Activated naive CD8-positive, alpha-beta T cell treated with anti-CD3 and anti-CD28 coated beads, Interleukin-2, amount 10 ng/mL, durations not matched to agents 7 days and 5 days (primary cell): ENCODE measurements at places on chromosomes 4 and X.

GRCh38 chr4:113811359-113811758, 49.8 kb upstream of the CAMK2D start:
- H3K4me1 ChIP-seq = peaks cover 3% of the 10 kb centered on the region
- H3K27ac ChIP-seq = no peak overlapping the region
- H3K4me3 ChIP-seq = no peak overlapping the region

- H3K4me1 ChIP-seq = peaks cover 26% of the 10 kb centered on the region
- H3K36me3 ChIP-seq = peaks cover 4% of the 10 kb centered on the region
- H3K27me3 ChIP-seq = no peaks in the 10 kb centered on the region
- H3K4me3 ChIP-seq = peak overlapping the region; percentile 60
These were observed 174.9 kb downstream of the QDPR start for GRCh38 chr4:17336986-17337385.

DNA sequence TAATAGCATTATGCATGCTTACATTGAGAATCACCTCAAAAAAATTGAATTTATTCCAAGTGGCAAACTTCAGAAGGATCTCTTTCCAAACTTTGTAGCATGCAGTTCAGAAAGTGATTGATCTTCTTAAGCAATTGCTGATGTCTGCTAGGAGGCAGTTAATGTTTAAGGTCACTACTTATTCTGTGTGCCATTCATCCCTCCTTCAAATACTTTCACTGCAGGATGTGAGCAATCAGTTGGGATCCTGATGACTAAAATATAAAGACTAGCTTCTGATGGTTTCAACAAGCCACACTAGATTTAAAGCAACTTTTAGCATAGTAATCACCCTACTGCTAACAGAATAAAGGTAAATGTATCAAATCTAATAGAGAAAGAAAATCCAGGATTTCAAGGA, 414.1 kb downstream of the ADGRL3 start:
- no peak overlapping the region for H3K27ac ChIP-seq
- no peaks in the 10 kb centered on the region for H3K27me3 ChIP-seq
- H3K4me1 ChIP-seq = no peaks in the 10 kb centered on the region
- no peaks in the 10 kb centered on the region for H3K36me3 ChIP-seq
- no peak overlapping the region for H3K4me3 ChIP-seq

DNA sequence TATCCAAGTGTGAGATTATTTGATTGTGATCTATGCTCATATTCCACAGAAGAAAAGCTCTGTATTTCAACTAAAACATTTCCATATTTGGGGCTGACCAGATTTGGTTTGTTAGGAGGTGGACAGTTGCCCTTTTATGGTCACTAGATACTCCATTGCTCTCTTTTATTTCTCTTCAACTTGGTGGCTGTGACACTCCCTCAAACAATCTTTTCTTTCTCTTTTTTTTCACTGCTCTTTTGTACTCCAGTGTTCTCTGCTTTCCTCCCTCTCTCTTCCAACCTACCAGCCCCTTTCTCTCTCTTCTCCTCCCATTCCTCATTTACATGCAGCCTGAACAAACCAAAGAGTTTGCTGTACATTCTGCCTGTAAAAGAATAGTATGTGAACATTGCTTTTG, 48.8 kb downstream of the RBPJ start:
- peaks cover 24% of the 10 kb centered on the region for H3K4me1 ChIP-seq
- peaks cover 3% of the 10 kb centered on the region for H3K27me3 ChIP-seq
- no peak for DNase-seq
- H3K27ac ChIP-seq = no peak overlapping the region

DNA sequence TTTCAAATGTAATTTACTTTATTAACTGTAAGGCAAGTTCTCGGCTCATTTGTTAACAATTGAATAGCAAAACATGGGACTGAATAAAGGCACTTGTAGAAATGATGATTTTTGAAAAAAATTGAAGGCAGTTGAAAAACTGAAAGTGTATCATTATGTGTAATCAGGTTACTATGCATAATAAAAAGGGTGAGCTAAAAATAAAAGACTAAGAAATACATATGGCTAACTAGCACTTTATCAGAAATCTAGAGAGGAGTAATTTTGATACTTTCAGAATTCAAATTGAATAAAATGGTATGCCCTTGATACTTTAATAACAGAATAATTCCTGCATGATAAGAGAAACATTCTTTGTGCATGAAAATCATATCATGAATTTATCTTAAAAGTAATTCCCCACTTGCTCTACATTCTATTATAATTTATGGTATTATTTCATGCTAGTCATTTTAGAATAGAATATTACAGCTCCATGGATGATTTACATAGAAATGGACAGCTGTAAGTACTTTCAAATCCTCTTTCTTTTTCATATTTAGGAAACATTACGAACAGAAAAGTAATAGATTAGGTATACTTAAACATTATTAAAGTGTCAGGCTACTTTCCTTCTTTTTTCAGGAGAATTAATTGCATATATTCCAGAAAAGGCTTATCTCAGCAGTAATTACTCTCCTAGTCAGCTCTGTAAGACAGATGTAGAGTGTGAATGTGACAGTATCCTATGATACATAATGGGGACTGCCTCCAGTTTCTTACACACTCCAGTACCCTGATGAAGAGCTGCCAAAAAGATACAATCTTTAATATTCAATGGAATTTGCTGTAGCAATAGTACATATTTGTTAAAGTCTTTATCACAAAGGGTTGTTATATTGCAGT, 697.3 kb downstream of the CCSER1 start:
- no peak for DNase-seq
- no peaks in the 10 kb centered on the region for H3K36me3 ChIP-seq
- no peak overlapping the region for H3K27ac ChIP-seq
- no peaks in the 10 kb centered on the region for H3K4me1 ChIP-seq
- H3K4me3 ChIP-seq = no peak overlapping the region

- peaks cover 2% of the 10 kb centered on the region for H3K4me1 ChIP-seq
- H3K27ac ChIP-seq = no peak overlapping the region
- no peak overlapping the region for H3K4me3 ChIP-seq
- DNase-seq = no peak
- no peaks in the 10 kb centered on the region for H3K27me3 ChIP-seq
- H3K36me3 ChIP-seq = peaks cover 32% of the 10 kb centered on the region
These were observed 27.7 kb upstream of the RPL34 start for GRCh38 chr4:108592674-108592986.
